Vein endothelial cell (primary cell): ENCODE measurements at places on chromosomes 16 and 17. TPM values are rescaled to one million over a fixed set of nuclear protein-coding genes. Genes with fewer than 3 reads are reported as not detected.

AOC3 gene
- under 0.01 TPM in 2 replicates for total RNA-seq

CDH11 gene
- total RNA-seq: 73.2 and 75.1 TPM in 2 replicates

KRT15 gene
- total RNA-seq: 0.65 and 2.8 TPM in 2 replicates

NPIPB6 gene
- total RNA-seq: 1.1 TPM in 1 of 2 replicates, not detected in the other

PRCD gene
- under 0.01 TPM in 1 of 2 replicates, not detected in the other for total RNA-seq

QPRT gene
- total RNA-seq: 0.10 TPM in 1 of 2 replicates, not detected in the other
